ENCODE measurements at places on chromosomes 13 and 19.

DNA sequence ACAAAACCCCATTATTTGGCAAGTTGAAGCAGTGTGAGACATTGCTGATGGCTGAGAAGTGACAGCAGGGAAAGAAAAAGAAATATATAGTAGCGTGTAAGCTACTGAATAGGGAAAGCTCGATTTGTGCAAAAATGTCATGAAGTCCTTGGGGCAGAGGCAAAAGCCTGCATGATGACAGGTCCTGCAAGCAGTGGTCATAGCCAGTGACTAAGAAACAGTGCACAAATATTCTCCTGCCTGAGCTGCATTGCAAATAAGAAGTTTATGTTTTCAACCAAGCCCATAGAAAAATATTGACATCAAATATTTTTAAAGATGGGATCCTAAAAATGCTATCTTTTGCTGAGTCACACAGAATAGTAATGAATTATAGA, 270.0 kb downstream of the SLITRK6 start:
- peak; percentile 9 for DNase-seq

DNA sequence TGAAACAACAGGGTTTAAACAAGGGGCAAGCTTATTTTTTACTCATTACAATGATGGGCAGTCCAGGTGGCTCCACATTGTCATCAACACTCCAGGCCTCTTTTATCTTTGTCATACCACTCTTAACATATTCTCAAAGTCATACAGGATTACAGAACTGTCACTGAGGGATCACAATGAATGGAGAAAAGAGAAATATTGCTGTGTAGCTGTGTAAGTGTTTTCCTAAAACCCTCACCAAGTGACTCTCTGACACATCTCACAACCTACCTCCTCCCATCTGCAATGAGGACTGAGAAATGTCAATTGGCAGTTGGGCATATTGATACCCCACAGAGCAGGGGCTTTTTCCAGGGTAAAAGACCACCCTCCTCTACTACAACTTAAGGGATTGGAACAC, 562.1 kb downstream of the TBC1D4 start:
- DNase-seq = no peak

GRCh38 chr19:56718231-56718630, 46.7 kb upstream of the ZNF835 start:
- no peak for DNase-seq

DNA sequence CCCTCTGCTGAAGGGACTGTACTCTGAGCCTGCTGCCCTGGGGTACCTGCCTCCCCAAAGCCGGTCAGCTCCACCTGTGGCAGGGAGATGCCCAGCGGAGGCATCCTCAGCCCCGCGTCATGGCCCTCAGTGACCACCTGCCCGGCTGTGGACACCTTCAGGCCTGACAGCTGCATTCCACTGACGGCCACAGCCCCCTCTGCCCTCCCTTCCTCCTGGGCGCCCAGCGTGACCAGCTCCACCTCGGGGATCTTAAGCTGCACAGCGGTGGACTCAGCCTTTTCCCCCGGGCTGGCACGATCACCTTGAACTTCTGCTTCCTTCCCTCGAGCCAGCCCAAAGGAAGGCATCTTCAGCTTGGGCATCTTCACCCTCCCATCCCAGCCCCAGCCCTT, 4.8 kb upstream of the HIPK4 start:
- DNase-seq = no peak

GRCh38 chr19:38375748-38376147, 1.4 kb downstream of the PSMD8 start:
- DNase-seq = peak; percentile 40

GRCh38 chr19:46022061-46022430, 807 bp downstream of the PGLYRP1 start:
- no peak for DNase-seq

DNA sequence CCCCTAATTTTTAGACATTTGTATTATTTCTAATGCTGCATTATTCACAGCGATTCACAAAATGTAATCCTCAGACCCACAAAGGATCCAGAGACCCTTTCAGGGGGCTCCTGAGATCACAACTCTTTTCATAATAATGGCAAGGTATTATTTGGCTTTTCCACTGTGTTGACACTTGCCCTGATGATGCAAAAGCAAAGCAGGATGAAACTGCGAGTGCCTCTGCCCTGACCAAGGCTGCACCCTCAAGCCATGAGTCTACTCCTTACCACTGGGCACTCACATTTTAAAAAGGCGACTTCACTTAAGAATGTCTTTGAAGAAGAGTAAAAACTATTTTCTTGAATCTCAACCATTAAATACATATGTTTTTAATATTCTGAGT, 11.4 kb downstream of the ELF1 start:
- peak; percentile 25 for DNase-seq

All from fibroblast of skin of scalp (primary cell).